ENCODE measurements at places on chromosomes 13 and 19. TPM values are rescaled to one million over a fixed set of nuclear protein-coding genes. Genes with fewer than 3 reads are reported as not detected.

GRCh38 chr13:41613471-41613870, 156.1 kb downstream of the RGCC start:
- no peak overlapping the region for H3K27ac ChIP-seq
- H3K4me3 ChIP-seq = no peak overlapping the region
- no peak for DNase-seq
- H3K36me3 ChIP-seq = peaks cover 29% of the 10 kb centered on the region
- no peaks in the 10 kb centered on the region for H3K4me1 ChIP-seq

GRCh38 chr19:28541029-28541428, 671.9 kb downstream of the UQCRFS1 start:
- H3K4me3 ChIP-seq = no peak overlapping the region
- no peak overlapping the region for H3K27ac ChIP-seq
- H3K36me3 ChIP-seq = no peaks in the 10 kb centered on the region
- DNase-seq = no peak
- H3K27me3 ChIP-seq = no peaks in the 10 kb centered on the region

GRCh38 chr19:6204212-6204611, 68.7 kb downstream of the ACSBG2 start:
- H3K4me1 ChIP-seq = peaks cover 2% of the 10 kb centered on the region
- H3K27me3 ChIP-seq = no peaks in the 10 kb centered on the region

Gene TPTE2
- polyA plus RNA-seq = not detected
